ENCODE measurements at places on chromosomes 2 and 18. TPM values are rescaled to one million over a fixed set of nuclear protein-coding genes. Genes with fewer than 3 reads are reported as not detected.

DNA sequence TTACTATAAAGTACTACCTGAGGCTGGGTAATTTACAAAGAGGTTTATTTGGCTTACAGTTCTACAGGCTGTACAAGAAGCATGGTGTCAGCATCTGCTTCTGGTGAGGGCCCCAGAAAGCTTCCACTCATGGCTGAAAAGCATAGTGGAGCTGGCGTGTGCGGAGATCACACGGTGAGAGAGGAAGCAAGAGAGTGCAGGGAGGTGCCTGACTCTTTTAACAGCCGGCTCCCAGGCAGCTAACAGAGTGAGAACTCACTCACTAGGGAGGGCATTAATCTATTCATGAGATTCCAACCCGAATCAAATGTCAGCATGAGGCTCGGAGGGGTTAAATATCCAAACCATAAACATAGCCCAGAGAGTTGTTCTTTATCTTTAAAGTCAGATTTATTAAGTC is 117.3 kb downstream of the LDLRAD4 start:
- no peak for DNase-seq
- no peaks in the 10 kb centered on the region for H3K36me3 ChIP-seq
- H3K4me3 ChIP-seq, result no peak overlapping the region
- H3K27me3 ChIP-seq, result no peaks in the 10 kb centered on the region

Gene RDH14
- 26.3 TPM for total RNA-seq

Gene PRKAG3
- total RNA-seq, result 19.3 TPM

GRCh38 chr2:196143730-196144131 is 27.6 kb downstream of the STK17B start:
- H3K4me3 ChIP-seq, result no peak overlapping the region
- H3K27ac ChIP-seq, result no peak overlapping the region
- DNase-seq, result no peak
- H3K27me3 ChIP-seq, result no peaks in the 10 kb centered on the region
- peaks cover 13% of the 10 kb centered on the region for H3K36me3 ChIP-seq

Gene ANAPC1
- total RNA-seq, result 24.0 TPM

- H3K27ac ChIP-seq, result no peak overlapping the region
- DNase-seq, result no peak
- H3K36me3 ChIP-seq, result no peaks in the 10 kb centered on the region
- no peak overlapping the region for H3K4me3 ChIP-seq
These were observed 35.5 kb upstream of the TMEM200C start for GRCh38 chr18:5930789-5931188.

GRCh38 chr2:227401550-227401949 is 13.8 kb upstream of the SCYGR1 start:
- H3K4me1 ChIP-seq, result peaks cover 7% of the 10 kb centered on the region
- H3K27ac ChIP-seq, result no peak overlapping the region
- no peak for DNase-seq
- peaks cover 2% of the 10 kb centered on the region for H3K27me3 ChIP-seq
- no peak overlapping the region for H3K4me3 ChIP-seq

Gene PMAIP1
- total RNA-seq, result 27.4 TPM

- peaks cover 17% of the 10 kb centered on the region for H3K36me3 ChIP-seq
- DNase-seq, result no peak
- H3K4me3 ChIP-seq, result no peak overlapping the region
- H3K4me1 ChIP-seq, result peaks cover 20% of the 10 kb centered on the region
- H3K27me3 ChIP-seq, result no peaks in the 10 kb centered on the region
These were observed 36.0 kb downstream of the SETBP1 start for GRCh38 chr18:44716697-44717163.

Gene DSG1
- not detected for total RNA-seq

Gene ARHGAP25
- total RNA-seq, result 3.1 TPM

DNA sequence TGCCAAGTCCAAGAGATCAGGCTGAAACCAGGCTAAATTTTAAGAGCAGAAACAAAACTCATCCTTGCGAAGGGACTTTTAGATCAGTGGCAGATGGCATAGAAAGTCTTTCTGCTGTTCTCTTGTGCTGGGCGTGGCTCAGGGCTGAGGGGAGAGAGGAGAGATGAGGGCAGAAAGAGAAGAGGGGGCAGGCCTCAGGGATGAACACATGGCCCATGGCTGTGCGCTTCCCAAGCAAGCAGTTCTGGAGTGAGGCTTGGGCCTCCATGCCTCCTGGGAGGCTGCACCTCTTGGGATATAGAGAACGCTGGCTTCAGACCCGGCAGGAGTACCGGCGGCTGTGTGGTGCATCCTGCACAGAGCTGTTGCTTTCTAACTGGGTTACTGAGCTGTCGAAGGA is 41.0 kb downstream of the HPCAL1 start:
- peaks cover 22% of the 10 kb centered on the region for H3K4me1 ChIP-seq
- no peak for DNase-seq
- no peaks in the 10 kb centered on the region for H3K27me3 ChIP-seq
- no peak overlapping the region for H3K27ac ChIP-seq
- no peak overlapping the region for H3K4me3 ChIP-seq

- peaks cover 33% of the 10 kb centered on the region for H3K4me1 ChIP-seq
- no peak overlapping the region for H3K27ac ChIP-seq
- peak; percentile 49 for DNase-seq
- H3K27me3 ChIP-seq, result no peaks in the 10 kb centered on the region
- H3K4me3 ChIP-seq, result no peak overlapping the region
These were observed 16.9 kb downstream of the INPP4A start for GRCh38 chr2:98461498-98462049.

GRCh38 chr2:119608553-119608952 is 64.3 kb downstream of the CFAP221 start:
- DNase-seq, result no peak
- H3K27ac ChIP-seq, result no peak overlapping the region
- no peaks in the 10 kb centered on the region for H3K4me1 ChIP-seq
- no peak overlapping the region for H3K4me3 ChIP-seq
- no peaks in the 10 kb centered on the region for H3K36me3 ChIP-seq

Gene STARD6
- 0.18 TPM for total RNA-seq

- DNase-seq, result no peak
- no peaks in the 10 kb centered on the region for H3K4me1 ChIP-seq
- H3K27me3 ChIP-seq, result no peaks in the 10 kb centered on the region
- H3K4me3 ChIP-seq, result no peak overlapping the region
- H3K36me3 ChIP-seq, result no peaks in the 10 kb centered on the region
These were observed 213.5 kb downstream of the FSIP2 start for GRCh38 chr2:185952100-185952499.

Gene SRD5A2
- total RNA-seq, result under 0.01 TPM

Gene C2orf80
- total RNA-seq, result not detected

Gene TPO
- 0.18 TPM for total RNA-seq
